ENCODE measurements at places on chromosomes 1 and 21.

DNA sequence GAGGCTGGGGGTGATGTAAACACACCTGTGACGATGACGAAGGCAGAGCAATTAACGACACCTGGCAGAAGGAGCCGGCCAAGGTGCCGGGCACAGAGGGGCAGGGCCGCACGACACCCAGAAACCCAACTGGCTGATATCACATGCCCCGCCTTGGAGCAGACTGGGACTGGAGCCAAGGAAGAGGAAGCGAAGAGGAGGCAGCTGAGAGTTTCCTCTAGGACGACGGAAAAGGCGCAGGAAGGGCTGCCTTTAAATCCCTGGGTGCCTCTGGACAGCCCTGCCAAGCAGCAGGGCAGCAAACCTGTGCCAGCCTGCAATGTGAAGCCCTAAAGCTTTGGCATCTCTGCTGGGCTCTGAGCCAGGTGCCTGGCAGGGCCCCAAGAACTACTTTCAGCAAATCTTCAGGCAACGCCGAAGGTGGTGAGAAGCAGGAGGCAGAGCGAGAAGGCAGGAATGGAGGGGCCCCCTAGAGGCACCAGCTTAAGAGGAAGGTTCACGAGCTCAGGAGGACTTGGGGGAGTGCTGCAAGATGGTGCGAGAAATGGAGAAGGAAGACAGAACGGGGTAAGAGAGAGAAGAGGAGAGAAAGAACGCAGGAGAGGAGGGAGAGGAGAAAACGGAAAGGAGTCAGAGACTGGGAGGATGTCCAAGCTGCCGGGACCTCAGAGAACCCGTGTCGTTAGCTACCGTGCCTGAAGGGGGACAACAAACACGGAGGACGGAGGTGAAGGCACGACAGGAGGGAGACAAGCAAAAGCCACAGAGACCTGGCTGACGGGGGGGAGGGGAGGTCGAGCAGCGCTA is 25.3 kb upstream of the PEF1 start:
- DNase-seq = peak; percentile 19

DNA sequence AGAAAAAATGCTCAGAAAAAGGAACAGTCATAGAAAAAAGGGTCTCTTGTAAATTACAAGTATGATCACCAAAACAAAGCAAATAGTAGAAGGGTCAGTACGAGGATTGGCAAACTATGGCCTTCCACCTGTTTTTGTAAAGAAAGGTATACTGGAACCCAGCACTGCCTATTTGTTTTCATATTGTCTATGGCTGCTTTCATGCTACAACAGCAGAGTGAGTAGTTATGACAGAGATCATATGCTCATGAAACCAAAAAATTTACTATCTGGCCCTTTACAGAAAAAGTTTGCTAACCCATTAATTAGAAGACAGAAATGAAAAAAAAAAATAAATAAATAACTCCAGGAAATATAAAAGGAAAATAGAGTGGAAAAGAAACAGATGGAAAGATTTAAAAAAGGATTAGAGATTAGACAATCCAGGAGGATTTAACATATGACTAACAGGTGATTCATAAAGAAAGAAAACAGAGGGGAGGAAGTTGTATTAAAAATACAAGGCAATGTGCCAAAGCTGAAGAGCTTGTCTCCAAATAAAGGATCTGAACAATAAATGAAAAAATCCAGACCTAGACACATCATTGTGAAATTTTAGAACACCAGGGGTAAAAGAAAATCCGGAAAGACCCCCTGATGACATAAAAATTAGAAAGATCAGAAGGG is 108.5 kb upstream of the SERTAD4 start:
- DNase-seq = no peak

GRCh38 chr1:48019714-48020315 is 22.6 kb upstream of the TRABD2B start:
- no peak for DNase-seq

- DNase-seq = no peak
Measured at GRCh38 chr1:12774801-12775345, 1.3 kb downstream of the PRAMEF12 start.

GRCh38 chr1:82059959-82060358 is 259.2 kb downstream of the ADGRL2 start:
- no peak for DNase-seq

DNA sequence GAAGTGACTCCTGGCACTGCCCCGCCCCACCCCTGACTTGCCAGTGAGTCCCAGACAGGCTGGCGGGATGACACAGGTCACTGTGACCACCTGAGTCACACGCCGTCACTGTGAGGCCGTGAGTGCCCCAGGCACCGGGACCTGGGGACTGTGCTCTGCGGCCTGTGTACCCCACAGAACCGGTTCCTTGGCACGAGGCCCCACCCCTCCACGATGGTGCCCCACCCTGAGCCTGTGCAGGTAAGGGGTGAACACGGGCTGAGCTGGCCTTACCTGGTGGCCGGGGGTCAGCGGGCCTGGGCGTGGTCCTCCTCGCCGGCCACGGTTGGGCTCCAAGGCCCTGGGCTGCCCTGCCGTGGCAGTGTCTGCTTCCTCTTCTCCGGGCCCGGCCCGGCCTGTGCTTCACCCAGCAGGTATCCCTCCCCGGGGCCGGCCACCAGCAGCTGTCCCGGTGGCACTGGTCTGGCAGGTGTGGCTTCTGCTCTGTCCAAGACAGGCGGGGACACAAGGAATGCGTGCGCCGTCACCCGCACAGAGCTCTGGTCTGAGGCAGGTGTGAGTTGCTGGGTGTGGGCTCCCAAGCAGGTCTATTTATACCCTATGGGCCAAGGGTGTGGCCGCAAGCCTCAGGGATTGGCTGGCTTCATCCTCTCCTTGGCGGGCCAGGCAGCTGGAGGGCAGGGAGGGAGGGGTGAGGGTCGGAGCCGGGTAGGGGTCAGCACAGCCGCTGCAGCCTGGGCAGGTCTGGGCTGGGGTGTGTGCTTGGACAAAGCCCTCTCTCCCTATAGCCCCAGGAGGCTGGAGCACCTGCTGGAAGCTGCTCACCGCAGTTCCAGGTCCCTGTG is at the start of gene RNF223:
TSS of gene RNF223 (minus strand) at position 564 of the 845 bp plus-strand sequence. CDS start 1,740 bp downstream, outside the sequence.
- DNase-seq = no peak

GRCh38 chr1:26023826-26024225 is 2.3 kb downstream of the EXTL1 start:
- DNase-seq = no peak

- DNase-seq = no peak
Measured at GRCh38 chr21:38910390-38911067, 104.8 kb downstream of the ETS2 start.

GRCh38 chr1:14600405-14601112 is 2.1 kb downstream of the KAZN start:
- no peak for DNase-seq

DNA sequence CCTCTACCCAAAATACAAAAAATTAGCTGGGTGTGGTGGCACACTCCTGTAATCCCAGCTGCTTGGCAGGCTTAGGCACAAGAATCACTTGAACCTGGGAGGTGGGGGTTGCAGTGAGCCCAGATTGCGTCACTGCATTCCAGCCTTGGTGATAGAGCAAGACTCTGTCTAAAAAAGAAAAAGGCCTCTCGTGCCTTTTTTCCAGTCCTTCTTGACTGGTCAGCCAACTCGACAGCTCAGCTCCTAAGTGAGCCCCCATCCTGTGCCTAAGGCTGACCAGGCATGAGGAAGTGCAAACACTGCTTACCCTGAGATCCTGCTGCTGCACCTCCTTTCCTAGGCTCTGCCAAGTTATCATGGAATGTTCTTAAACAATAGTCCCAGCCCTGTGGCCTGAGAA is 10.1 kb upstream of the PROK1 start:
- no peak for DNase-seq

GRCh38 chr1:14655385-14655784 is 56.9 kb downstream of the KAZN start:
- no peak for DNase-seq

DNA sequence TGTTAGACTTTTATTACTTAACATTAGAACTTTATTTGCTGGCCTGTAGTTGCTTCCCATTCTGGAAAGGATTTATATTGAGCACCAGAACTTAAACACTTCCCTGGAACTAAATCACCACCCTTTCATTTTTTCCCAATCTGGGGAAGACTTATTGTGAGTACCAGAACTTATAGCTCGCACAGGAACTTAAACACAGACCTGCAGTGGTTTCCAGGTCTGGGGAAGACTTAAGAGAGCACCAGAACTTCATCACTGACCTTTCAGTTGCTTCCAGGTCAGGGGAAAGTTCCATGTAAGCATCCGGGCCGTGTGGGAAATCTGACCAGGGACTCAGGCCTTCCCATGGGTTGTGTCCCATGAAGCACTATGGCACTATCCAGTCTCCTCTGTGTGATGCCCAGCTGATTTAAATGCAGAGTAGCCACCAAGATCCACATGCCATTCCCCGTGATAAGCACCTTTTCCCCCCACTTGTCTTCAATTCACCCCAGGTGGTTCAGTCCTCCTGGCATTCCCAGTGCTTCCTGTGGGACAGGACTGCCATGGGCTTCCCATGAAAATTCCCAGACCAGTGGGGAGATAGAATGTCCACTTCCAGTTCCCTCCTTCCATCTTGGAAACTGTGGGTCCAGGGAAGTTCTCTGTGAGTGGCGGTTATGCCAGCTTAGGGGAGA is 48.9 kb downstream of the C4BPA start:
- no peak for DNase-seq

GRCh38 chr1:27633640-27634176 is 1.3 kb downstream of the FGR start:
- DNase-seq = no peak

DNA sequence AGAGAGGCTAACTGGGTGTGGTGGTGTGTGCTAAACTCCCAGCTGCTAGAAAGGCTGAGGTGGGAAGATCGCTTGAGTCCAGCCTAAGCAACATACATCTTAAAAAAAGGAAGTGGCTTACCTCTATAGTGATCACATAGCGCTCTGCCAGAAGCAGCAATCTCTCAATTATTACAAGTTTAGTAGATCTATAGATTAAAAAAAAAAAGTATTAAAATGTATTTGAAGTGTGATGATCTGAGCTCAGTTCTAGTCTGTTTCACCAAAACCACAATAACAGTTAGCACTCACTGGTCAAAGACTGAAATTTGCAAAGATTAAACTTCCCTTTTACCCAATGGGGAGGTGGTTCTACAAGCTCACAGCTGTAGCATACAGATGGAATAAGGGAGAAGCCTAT is 76.3 kb downstream of the USP24 start:
- no peak for DNase-seq

- DNase-seq = no peak
Measured at GRCh38 chr1:180504186-180504585, 1.8 kb upstream of the ACBD6 start.

GRCh38 chr1:97906567-97907241 is 14.1 kb downstream of the DPYD start:
- peak; percentile 89 for DNase-seq

GRCh38 chr1:17190010-17190995 is 14.6 kb upstream of the PADI1 start:
- DNase-seq = no peak

DNA sequence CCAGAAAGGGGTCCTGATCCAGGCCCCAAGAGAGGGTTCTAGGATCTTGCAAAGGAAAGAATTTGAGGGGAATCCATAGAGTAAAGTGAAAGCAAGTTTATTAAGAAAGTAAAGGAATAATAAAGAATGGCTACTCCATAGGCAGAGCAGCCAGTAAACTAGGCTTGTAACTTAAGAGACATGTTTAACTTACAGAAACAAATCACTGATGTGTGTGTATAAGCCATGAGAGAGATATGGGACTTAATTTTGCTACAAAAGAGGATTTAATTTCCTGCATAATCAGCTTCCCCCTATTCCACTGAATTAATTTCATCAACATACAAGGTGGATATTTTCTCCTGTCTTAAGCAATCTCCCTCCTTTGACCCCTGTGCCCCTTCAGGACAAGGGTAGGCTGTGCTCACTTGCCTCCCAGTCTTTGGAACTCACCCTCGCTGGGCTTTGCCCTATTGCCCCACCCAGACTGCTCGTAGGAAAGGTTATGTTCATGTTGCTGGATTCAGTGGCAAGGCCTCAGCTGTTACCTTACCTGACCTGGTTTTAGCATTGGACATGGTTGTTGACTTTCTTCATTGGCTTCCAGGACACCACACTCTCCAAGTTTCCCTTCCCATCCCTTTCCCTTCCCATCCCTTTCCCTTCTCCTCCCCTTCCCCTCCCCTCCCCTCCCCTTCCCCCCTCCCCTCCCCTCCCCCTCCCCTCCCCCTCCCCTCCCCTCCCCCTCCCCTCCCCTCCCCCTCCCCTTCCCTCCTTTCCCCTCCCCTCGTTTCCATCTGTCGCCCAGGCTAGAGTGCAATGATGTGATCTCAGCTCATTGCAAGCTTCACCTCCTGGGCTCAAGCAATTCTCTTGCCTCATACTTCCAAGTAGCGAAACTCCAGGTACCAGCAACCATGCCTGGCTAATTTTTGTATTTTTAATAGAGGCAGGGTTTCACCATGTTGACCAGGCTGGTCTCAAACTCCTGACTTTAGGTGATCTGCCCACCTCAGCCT is 44.6 kb downstream of the TBCE start:
- DNase-seq = no peak

DNA sequence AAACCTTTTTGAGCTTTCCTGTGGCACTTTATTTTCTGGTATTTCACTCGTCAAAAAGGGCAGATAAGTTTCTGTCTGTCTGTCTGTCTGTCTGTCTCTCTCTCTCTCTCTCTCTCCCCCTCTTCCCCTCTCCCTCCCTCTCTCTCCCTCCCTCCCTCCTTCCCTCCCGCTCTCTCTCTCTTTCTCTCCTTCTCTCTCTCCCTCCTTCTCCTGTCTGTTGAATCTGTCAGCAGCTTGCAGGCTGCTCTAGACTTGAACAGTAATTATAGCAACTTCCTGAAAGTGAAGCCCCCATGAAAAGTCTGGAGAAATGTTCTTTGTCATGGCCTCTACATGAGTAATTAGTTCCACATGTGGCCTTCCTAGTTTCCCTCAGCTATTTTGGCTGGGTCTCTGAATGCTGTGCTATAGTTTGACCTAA is 275.2 kb upstream of the C1orf105 start:
- no peak for DNase-seq

DNA sequence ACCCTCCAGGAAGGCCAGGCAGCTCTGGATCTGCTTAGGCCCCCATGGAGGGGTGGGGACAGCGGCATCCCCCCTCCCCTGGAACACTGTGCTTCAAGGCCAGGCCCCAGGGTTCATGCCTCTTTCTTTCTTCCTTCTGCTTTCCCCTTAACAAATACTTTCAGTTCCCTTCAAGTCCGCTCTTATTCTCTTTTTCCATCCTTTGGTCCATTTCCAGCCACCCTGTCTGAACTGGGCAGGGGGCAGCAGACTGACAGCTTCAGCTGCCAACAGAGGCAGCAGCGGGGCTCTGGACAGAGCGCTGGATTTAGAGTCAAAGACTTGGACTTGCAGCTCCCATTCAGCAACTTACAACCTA is 1.1 kb upstream of the CD244 start:
- peak; percentile 58 for DNase-seq

DNA sequence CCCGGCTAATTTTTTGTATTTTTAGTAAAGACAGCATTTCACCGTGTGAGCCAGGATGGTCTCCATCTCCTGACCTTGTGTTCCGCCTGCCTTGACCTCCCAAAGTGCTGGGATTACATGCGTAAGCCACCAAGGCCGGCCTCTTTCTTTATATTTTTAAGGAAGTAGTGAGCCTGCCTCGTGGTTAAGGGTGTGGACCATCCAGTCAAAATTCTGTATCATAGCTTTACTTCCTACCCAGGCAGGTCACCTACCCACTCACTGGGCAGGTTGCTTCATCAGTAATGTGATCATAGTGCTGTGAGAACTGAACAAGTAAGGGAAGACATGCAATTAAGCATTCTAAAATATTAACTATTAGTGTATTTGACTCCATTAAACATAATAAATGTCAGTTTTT is 8.1 kb upstream of the ACOT7 start:
- DNase-seq = peak; percentile 77

- no peak for DNase-seq
Measured at GRCh38 chr1:73162564-73162963, 880.2 kb upstream of the NEGR1 start.
